ENCODE measurements at places on chromosomes 2 and 18.

- DNase-seq = no peak
These were observed 27.9 kb downstream of the MGAT4A start for GRCh38 chr2:98702858-98703620.

DNA sequence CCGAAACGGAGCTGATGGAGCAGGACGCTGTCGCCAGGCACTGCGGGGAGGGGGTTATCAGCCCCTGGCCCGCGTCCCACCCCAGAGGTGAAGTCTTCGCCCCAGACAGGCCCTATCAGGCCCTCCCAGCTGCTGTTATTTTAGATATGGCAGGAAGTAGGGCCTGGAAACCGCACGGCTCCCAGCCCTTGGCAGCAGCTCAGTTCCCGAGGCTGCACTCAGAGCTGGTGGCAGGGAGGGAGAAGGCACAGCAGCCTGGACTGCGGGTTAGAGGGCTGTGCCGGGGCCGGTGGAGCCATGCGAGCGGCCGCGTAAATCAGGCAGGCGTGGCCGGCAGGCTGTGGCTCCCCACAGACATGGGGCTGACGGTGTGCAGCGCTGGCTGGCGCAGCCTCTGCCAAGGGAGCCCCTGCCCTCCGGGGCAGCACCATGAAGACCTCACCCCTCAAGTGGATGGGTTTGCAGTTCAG is 111.4 kb downstream of the NFATC1 start:
- DNase-seq = no peak

DNA sequence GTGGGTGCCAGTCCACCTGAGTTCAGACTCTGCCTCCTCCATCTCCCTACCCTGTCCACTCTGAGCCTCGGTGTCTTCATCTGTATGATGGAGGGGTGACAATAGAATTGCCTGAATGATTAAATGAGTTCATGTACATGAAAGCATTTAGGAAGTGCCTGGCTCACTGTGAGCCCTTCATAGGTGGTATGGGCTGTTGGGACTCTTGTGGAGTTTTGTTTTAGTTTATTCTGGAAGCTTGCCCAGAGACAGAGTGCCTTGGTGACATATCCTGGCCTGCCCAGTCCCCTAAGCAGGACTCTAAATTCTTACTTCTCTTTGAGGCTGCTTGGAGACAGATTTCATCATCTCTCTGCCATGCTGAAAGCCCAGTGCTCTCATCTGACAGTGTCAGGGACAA is 24.5 kb upstream of the GIGYF2 start:
- DNase-seq = no peak

- no peak for DNase-seq
These were observed 587.4 kb upstream of the SETBP1 start for GRCh38 chr18:44093253-44093652.

- no peak for DNase-seq
These were observed 312.3 kb upstream of the LRRTM4 start for GRCh38 chr2:77834360-77835002.

DNA sequence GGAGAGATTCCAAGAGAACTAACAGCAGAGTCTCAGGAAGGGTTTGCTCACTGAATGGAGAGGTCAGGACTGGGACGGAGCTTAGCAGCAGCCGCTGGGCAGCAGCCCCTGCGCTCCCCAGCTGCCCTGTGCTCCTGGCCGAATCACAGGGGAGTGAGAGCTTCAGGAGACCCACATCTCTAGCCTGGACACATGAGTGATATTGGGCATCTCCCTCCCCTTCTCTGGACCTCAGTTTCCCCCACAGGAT is 511 bp downstream of the MATN3 start:
- no peak for DNase-seq

DNA sequence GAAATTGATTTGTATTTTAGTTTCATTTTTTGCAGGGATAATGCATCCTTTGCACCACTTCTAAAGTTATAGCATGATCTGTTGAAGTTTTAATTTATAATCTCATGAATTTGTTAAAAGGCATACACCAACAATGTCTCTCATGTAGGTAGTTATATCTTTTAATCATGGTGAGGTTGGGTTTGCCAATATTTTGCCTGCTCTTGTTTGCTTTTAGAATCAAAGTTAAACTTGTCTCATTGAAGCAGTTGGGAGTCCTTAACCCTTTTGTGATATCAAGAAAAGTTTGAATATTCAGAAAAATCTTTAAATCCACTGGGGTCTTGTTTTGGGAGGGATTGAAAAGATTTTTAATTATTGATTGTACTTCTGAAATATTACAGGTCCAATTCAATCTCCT is 31.7 kb downstream of the APLF start:
- no peak for DNase-seq

All from stimulated activated CD8-positive, alpha-beta memory T cell treated with anti-CD3 and anti-CD28 coated beads, Interleukin-15, amount 100 ng/mL, for 1 hour (primary cell).